Adrenal gland (tissue), 19 donors: ENCODE measurements at places on chromosomes 2 and 18.

DNA sequence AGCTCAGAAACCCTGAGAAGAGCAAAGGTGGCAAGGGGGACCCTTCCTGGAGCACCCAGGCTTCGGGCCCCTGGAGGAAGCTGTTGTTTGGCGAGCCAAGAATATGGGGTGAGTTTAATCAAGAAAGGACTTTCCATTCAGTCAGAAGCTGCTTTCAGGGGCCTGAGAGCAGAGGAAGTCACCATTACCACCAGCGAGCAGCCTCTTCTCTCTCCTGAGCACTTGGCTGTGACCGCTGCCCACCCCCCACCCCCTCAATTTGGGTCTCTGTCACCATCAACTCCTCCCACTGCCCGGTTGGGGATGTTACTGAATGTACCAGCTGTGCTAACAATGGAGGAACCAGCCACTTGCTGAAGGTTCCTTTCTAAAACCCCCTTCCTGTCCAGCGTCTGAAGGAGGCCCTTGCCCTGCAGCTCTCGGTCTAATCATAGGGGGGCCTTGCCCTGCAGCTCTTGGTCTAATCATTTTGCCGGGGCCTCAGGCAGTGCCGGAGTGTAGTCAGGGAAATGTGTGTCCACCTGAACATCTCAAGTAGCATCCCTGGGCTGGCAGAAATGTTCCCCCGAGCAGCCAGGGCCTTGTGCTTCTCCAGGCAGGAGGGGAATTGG is 943 bp downstream of the INPP5D start:
- no peak for DNase-seq

GRCh38 chr18:3293196-3293951 is 31.4 kb downstream of the MYL12B start:
- DNase-seq, result no peak

DNA sequence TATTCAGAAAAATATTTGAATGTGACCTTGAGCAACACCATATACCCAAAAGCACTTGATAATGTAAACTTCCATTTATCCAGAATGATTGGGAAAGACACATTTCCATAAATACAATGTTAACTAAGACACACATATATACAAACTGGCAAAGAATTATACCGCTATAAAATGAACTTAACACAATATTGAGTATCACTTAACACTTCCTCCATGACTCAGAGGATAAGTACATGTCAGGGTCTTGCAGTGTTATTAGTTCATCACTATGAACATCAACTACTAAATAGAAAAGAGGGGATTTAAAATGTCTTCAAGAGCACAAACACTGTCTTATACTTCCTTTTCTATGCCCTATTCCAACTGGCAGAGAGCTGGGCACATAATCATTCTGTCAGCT is 18.6 kb downstream of the WDSUB1 start:
- no peak for DNase-seq

DNA sequence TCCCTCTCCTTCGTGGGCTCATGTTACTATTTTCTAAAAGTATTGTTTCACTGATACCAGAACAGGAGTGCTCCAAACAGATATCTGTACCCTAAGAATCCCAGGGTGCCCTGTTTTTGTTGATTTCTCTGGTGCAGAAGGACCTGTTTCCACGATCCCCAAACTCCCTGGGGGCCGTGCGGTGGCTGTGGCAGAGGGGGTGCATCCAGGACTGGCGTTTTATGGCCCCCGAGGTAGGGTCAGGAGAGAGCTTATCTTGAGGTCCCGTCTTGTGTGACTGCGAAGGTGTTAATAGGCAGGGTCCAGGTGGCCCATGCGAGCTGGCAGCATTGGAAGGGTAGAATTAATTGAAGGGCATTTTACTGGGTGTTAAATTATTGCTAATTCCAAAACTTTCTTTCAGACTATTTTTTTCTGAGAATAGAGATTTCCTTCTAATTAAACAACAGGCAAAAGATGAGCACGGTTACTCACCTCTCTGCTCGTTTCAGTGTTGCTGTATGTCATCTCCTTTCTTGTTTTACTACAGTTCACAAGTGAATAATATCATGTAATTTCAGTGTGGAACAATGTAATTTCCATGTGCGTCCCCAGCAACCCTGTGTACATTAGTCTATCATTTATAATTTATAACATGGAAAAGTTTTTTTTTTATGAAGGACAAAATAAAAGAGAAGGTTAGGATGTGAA is 8.2 kb downstream of the TWIST2 start:
- DNase-seq, result no peak

DNA sequence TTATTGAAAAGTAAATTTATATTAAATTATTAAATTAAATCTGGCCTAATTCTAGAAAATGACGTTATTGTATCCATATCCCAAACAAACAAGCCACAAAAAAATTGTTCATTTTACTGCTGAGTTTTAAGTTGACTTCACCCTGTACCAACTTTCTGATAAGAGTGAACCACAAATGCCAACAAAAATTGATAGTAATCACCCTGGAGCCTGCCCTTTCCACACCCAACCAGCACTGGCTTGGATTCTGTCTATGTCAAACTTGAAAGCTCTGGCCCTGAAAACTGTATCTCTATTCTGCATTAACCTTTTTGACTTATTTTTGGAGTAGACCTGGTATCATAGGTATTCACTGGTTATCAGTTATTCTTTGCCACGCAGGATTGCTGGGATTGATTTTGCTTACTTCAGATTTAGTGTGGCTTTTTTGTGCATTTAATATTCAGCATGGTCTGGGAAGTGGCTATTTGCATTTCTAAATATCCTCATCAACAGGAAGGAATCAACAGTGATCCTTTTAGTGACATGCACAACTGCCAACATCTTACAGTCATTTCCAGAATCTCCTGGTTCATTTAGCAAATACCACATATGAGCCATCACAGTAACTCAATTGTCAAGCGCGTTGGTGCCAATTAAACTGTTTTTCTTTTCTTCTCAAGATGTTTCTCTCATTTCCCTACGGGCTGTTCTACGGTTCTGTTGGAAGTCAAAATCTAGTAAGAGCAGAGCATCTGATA is 11.4 kb upstream of the SRBD1 start:
- DNase-seq, result no peak

- peak; percentile 57 for DNase-seq
Observed at GRCh38 chr2:165293440-165294420, 54.5 kb downstream of the SCN2A start.

DNA sequence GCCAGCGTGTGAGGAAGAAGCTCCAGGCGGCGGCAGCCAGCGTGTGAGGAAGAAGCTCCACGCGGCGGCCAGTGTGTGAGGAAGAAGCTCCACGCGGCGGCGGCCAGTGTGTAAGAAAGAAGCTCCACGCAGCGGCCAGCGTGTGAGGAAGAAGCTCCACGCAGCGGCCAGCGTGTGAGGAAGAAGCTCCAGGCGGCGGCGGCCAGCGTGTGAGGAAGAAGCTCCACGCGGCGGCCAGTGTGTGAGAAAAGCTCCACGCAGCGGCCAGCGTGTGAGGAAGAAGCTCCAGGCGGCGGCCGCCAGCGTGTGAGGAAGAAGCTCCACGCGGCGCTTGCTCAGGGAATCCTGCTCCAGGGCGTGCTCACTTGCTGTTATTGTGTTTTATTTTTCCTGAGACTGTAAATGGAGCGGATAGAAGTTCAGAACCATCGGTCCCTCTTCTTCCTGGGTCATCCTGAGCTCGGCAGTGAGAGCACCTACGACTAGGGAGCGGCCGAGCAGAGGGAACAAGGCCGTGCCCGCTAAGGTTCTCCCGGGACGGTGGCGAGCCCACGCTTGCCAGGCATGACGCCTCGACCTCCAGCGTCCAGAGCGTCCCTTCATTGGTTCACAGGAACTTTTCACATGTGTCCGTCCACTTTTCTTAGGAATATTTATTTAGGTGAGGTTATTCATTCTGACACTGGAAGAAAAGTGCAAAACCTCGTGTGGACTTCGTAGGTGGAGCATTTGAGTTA is 94.2 kb downstream of the TMEM18 start:
- no peak for DNase-seq

- DNase-seq, result peak; percentile 50
Observed at GRCh38 chr2:46942143-46942526, 26.5 kb upstream of the MCFD2 start.
